Ascending aorta (tissue), 2 donors: ENCODE measurements at places on chromosomes 11 and 22.

DNA sequence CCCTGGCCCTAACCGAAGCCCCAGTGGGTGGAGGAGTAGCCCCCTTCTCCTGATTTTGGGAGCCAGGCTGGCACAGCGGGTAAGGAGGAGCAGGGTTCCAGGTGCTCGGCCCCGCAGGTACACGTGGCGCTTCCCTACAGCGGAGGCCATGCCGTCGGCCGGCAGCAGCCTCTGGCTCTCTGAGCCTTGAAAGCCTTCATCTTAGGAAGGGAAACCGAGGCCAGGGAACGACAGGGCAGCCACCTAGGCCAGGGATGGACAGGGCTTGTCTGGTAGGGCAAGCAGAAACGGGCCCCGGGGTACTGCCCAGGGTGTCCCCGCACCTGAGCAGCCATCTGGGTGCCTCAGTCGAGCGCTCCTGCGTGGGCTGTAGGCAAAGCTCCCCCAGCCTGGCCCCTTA is 28.7 kb downstream of the MOB2 start:
- DNase-seq, result no peak

GRCh38 chr22:42033263-42034181 is 34.9 kb downstream of the WBP2NL start:
- no peak for DNase-seq

- no peak for DNase-seq
These were observed 40.5 kb downstream of the MICAL2 start for GRCh38 chr11:12150831-12151382.

GRCh38 chr11:124313849-124314248 is at the start of gene OR8D1:
OR8D1 (minus strand) TSS chr11:124313949; CDS start chr11:124310766, 3,183 bp downstream.
- no peak for DNase-seq
